ENCODE measurements at places on chromosomes 11 and 22.

- DNase-seq = no peak
These were observed 77.1 kb downstream of the RBMXL2 start for GRCh38 chr11:7165911-7166310.

GRCh38 chr11:65043881-65044501 lies 3.0 kb downstream of the SAC3D1 start:
- DNase-seq = peak; percentile 17

GRCh38 chr22:32573991-32574390 lies 99.4 kb downstream of the FBXO7 start:
- no peak for DNase-seq

GRCh38 chr11:120877746-120878365 lies 146.0 kb upstream of the TBCEL start:
- no peak for DNase-seq

DNA sequence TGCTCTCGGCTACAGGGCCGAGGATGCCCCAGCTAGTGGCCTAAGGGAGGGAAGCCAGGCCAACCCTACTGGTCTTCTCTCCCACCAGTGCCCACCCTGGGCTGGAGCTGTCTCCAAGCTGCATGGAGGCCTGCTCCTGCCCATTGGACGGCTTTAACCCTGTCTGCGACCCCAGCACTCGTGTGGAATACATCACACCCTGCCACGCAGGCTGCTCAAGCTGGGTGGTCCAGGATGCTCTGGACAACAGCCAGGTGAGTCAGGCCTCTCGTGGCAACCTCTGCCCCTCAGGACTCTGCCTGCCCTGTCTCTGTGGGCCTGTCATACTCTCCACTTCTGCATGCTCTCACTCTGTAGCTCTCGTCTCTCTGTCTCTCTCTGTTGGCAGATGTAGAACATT lies 44.1 kb upstream of the TPBGL start:
- DNase-seq = no peak

All from cerebellar cortex (tissue), 1 donor.